Stimulated activated CD4-positive, alpha-beta T cell treated with anti-CD3 and anti-CD28 coated beads, TNF-alpha, amount 100 ng/mL, for 1 hour (primary cell): ENCODE measurements at places on chromosomes 2 and 18.

- DNase-seq: peak; percentile 80
Observed at GRCh38 chr2:96146153-96146880, 1.1 kb upstream of the DUSP2 start.

- DNase-seq: no peak
Observed at GRCh38 chr2:579351-579886, 97.8 kb downstream of the TMEM18 start.

DNA sequence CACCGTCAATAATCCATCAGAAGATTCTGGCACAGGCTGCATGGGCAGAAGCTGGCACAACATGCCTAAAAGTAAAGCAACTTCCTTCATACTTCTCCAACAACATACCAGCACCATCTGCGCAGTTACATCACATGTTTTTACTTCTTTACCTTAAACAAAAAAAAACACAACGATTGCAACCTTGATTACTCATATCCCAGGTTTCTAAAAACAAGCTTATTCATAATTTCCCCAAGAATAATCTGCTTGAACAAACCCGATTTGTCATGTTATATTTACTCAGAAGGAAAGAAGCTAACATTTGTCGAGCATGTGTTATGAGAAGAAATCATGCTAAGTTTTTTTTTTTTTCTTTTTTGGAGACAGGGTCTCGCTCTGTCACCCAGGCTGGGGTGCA lies 54.7 kb downstream of the THADA start:
- DNase-seq: no peak

- no peak for DNase-seq
Observed at GRCh38 chr18:8142932-8143331, 466.3 kb upstream of the RAB12 start.

DNA sequence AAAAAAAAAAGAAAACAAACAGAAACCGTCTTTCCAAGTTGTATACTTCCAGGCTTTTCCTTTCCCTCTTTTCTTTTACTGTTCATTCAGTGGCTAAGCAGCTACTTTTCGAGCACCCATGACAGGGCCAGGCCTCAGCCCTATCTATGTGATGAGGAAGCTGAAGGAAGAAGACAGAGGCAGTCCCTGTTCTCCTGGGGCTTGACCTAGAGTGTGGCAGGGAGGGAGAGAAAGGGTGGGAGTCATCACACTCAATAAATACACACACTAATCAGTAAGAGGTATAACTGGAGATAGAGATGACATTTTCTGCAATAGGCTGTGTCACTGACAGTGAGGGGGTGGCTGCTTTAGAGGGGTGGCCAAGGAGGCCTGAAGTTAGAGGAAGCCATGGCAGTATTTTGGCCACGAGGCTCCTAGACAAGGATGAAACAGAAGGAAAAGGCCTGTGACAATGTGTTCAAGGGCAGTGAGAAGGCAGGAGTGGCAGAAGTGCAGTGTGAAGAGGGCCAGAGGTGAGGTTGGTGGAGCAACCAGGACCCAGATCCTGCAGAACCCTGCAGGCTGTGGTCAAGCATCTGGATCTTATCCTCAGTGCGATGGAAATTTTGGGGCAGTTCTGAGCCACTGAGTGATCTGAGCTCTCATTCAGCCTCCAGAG lies 131.8 kb upstream of the TTC39C start:
- no peak for DNase-seq
